Activated T-cell treated with anti-CD3 and anti-CD28 coated beads, Interleukin-2, amount 50 U/mL, for 1 hour (primary cell): ENCODE measurements at places on chromosomes 3 and 15.
A peak's percentile ranks its signal among the peaks of the same experiment; 100 is the strongest.

DNA sequence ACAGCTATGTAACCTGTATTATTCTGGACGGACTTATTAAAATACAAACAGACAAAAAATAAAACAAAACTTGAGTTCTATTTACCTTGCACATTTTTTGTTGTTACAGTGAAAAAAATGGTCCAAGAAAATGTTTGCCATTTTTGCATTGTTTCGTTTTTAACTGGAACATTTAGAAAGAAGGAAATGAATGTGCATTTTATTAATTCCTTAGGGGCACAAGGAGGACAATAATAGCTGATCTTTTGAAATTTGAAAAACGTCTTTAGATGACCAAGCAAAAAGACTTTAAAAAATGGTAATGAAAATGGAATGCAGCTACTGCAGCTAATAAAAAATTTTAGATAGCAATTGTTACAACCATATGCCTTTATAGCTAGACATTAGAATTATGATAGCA is 17.1 kb downstream of the LMOD3 start:
- no peak for DNase-seq

GRCh38 chr15:99181545-99181971 is 67.8 kb downstream of the TTC23 start:
- DNase-seq: no peak

DNA sequence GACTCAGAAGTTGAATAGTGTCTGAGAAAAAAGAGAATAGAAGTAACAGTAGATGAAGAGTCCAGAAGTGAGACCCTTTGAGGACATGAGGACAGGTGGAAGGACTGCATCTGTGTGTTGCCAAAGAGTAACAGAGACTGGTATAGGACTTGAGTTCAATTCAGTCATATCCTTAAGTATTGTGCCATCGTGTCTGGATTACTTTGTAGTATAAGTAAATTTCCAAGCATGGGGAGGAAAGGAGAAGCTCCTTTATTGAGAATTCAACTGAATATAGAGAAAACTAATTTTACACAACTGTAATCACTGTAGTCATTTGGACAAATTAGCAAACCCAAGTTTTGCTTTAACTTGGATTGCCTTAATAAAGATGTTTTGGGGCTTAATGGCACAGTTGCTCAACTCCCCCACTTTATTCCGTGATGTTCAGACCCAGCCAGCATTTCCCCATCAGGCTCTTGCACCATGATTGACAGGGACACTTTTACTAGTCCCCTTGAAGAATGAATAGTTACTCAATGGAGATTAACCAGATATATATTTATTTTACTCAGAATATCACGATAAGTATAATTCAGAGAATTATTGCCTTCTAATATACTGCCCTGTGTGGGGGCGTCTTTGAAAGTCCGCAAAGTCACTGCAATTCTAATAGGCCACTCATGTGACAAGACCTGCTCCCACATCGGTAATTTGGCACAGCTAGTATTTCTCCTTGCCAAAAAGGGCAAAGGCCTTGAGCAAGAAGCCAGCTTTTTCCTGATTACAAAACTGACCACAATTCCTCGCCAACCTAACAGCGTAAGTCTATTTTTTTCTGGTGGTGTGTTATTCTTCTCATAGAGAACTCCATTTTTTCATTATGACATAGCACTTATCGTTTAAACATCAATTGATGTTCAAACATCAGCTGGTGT is 61.3 kb downstream of the PPARG start:
- DNase-seq: no peak

DNA sequence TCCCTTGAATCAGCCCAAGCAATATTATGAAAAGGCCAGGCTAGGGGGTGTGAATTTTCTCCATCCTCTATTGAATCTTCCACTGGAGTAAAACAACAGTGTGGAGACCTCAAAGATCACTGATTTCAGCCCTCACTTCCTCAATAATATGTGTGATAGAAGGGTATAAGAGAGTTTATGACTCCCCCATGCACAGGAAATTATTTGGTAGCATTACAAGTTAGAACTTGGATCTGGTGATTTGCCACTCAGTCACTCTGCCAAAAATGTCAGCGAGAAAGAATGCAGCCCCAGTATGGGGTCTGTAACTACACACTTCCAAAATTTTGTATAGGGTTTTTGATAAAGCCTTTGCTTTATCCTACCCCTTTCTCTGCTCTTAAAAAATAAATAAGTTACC is 81.0 kb upstream of the KCNMB2 start:
- no peak for DNase-seq

- no peak for DNase-seq
Measured at GRCh38 chr3:51798411-51798963, 19.4 kb upstream of the IQCF6 start.

- DNase-seq: no peak
Measured at GRCh38 chr3:27449530-27450150, 34.5 kb downstream of the SLC4A7 start.

DNA sequence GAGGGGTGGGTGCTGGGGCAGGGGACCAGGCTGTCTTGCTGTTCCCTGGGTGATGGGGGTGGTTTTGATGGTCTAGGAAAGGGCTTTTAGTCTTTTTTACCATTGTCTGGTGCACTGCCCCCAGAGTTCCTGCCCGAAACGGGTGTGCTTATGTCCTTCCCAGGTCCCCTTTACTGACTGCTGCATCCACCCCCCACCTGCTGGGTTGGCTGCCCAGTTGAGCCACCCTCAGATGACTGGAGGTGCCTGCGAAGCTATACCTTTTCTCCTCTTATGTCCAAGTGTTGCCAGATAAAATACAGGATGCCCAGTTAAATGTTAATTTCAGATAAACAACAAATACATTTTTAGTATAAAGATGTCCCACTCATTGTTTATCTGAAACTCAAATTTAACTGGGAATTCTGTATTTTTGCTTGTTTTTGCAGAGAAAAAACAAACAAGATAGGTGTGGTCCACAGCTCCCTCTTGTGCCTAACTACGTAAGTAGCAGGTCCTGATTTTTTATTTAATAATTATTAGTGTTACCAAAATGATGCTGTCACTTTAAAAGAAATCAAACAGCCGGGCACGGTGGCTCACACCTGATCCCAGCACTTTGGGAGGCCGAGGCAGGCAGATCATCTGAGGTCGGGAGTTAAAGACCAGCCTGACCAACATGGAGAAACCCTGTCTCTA is 6.1 kb upstream of the RPP14 start:
- DNase-seq: no peak

GRCh38 chr3:28940530-28940929 is 340.3 kb upstream of the RBMS3 start:
- DNase-seq: no peak

DNA sequence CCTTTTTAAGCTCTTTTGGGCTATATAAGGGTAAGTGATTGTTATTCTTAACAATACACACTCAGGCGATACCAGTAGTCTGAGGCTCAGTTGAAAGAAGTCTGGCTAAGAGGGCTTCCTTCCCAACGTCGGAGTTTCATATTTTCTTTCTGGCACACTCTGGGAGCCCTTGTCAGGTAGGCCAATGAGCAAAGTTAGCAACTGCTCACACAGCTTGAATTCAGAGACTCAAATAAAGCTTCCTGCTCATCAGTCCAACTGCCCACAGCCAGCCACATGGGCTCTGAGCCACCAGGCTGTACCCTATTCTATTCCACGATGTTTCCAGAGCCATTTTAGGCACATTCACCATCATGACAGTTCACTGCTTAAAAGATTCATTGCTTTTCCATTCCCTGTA is 155.1 kb upstream of the TBL1XR1 start:
- no peak for DNase-seq

DNA sequence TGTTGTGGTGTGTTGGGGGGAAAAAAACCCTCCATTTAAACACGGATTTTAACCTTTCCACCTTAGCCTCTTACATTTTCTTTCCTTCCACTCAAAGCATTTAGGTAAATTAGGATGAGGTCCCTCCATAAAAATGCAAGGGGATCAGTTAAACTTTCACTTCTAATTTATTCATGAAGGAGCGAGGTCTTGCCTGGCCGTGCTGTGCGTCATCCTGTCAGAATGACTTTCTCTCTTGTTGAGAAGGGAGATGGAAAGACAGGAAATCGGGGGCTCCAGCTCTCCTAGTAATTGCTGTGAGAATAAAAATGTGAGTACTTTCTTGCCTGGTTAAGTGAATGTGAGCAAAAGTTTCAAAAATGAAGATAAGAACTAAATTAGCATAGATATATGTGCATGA is 962.3 kb upstream of the NR2F2 start:
- DNase-seq: no peak

GRCh38 chr15:99749386-99749785 is 16.1 kb upstream of the LYSMD4 start:
- DNase-seq: no peak

- peak; percentile 41 for DNase-seq
Measured at GRCh38 chr3:52532517-52532837, 1.2 kb downstream of the NT5DC2 start.

GRCh38 chr3:121696186-121696585 is 35.5 kb upstream of the HCLS1 start:
- DNase-seq: no peak

- DNase-seq: no peak
Measured at GRCh38 chr15:68158046-68158628, 47.0 kb downstream of the CALML4 start.

- DNase-seq: no peak
Measured at GRCh38 chr15:30865257-30865656, 38.5 kb upstream of the FAN1 start.

GRCh38 chr15:70672081-70672480 is 91.3 kb downstream of the UACA start:
- DNase-seq: no peak

DNA sequence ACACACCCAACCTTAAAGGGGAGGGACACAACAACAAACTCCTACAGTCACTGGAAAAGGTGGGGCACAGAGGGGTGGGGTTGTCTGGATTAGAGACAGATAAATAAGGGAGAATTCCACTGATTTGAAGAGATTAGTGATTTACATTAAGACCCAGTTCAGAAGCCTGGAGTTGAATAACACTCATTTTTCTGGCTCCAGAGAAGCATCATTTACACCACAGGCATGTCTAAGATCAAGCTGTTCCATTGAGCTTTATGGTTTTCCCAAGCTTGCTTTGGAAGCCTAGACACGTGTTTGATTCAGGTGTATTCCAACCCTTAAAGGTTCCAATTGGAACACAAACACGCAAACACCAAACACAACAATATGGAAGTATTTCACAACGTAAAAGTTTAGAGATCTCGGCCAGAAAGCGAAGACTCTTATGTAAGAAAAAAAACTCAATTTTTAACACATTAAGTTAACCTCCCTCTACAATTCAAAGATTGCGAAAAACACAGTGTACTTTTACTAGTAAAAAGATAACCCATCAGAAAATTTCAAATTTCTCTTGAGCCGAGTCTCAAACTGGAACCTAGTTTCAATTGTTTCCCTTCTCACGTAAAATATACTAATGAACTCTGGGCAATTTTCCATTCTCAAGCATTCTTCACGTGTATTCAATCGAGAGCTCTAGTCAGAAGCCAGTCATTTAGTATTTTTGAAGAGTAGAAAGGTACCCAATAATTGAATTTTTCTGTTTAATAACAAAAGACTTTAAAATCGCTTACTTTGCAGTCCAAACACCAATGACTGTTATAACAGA is 2.1 kb downstream of the TRA2B start:
- DNase-seq: no peak

DNA sequence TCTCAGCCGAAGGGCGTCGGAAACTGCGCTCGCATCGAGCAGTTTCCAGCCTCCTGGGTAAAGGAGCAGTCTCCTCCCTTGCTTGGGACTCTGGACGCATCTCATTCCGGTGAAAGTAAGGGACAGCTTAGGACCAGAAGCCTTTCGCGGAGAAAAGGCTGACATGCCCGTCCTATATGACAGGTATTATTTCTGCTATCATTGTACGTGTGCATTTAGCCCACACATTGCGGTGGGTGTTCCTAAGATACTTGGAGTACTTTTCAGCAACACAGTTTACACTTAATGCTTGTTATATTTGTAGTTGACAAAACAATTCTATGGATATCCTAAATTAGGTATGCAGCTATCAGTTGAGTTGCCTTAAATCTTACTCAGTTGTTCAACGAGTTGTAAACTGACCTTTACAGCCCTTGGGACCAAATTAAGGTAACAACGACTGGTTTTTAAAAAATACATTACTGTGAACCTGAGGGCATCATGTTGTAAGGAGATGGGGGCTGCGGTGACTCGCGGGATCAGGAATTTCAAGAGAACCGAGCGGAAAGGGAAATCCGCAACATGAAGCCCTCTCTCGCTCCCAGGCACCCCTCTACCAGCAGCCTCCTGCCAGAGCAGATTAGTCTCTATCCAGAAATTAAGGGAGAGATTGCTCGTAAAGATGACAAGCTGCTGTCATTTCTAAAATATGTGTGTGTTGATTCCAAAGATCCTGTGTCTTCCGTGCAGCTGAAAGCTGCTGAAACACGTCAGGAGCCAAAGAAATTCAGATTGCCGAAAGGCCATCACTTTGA is 632 bp upstream of the COPS2 start:
- DNase-seq: peak; percentile 18

DNA sequence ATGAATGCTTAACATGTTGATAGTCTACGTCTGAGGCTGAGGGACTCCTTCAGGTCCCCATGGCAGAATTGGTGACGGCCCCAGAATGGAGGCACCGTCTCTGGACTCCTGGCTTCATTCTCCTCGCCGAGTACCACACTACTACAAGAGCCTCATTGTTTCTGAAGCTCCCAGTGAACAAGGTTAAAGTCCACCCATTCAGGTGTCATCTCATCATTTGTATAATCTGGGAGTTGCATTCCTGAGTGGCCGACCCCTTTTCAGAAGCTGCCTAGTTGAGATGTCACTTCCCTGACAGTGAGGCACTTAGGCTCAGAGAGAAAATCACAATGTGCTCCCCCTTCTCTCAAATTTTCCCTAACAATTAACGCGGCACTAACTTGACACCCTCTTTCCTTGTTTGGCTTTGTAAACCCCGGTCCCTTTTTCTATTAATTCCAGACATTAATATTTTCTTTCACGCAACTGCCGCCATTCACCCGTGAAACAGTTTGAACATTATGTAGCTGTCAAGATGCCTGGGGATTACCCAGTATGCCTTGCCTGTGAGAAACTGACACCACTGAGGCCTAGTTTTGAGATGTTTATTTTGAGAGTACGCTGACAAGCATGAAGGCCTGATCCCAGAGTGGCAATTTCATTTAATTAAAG is 105.6 kb downstream of the MCTP2 start:
- no peak for DNase-seq

- no peak for DNase-seq
Measured at GRCh38 chr15:52326756-52327155, 31.2 kb upstream of the MYO5C start.

DNA sequence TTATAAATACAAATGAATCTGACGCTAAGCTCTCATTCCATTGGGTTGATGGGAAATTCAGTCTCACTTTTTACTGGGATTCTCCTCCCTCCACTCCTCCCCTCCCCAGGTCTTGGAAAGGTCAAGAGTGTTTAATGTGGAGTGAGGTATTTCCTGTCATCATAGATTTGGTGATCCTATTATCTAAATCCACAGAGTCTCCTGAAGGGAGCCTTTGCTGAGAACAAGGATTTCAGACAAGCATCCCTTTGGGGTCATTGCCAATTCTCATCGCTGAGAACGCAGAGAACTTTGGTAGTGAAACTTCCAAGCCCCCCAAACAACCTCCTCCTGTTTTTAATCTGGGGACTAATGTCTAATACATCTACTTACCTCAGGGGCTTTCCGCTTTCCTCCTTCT is 297.9 kb downstream of the OTOL1 start:
- DNase-seq: no peak
